A549 treated with ZK216348 at 1 μM for 4 hours (cell line): ENCODE measurements at places on chromosomes 1 and 21. TPM values are rescaled to one million over a fixed set of nuclear protein-coding genes. Genes with fewer than 3 reads are reported as not detected.

Gene GPR3
- 1.2 to 2.2 TPM (median 1.7 TPM) in 5 replicates for total RNA-seq

Gene KIF26B
- total RNA-seq = 0.04 to 0.09 TPM (median 0.05 TPM) in 5 replicates

Gene CLDN17
- not detected in 5 replicates for total RNA-seq

Gene B3GALNT2
- total RNA-seq = 15.1 to 19.9 TPM (median 18.2 TPM) in 5 replicates
